Activated T-helper 1 cell treated with anti-CD3 and anti-CD28 coated beads, Interleukin-2, amount 50 U/mL, for 16 hours (primary cell): ENCODE measurements at places on chromosomes 7 and 10.

DNA sequence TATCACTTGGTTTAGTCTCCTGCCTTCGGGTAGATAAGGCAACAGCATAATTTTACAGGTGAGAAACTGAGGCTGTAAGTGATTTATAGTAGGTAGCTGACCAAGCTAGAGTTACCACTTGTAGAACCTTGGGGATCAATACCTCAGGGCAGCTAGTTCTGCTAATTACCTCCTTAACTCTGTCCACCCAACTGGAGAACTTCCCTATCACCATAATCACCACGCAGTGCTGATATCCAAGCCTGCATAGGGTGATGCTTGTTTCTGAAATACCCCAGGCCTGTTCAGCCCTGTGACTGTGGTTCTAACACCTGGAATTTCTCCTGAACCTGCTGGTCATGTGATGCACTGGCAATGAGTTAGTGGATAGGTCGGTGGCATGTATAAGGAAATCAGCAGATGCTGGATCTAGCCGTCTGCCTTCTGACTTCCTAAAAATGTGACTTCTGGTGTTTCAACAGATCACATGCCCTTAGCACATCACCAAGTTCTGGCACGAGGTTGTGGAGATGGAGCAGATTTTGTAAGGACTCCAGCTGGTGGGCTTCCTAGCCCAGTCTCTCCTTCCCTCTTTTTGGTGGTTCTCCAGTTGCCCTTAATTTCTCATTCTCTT is 15.3 kb downstream of the PLAU start:
- DNase-seq = no peak

DNA sequence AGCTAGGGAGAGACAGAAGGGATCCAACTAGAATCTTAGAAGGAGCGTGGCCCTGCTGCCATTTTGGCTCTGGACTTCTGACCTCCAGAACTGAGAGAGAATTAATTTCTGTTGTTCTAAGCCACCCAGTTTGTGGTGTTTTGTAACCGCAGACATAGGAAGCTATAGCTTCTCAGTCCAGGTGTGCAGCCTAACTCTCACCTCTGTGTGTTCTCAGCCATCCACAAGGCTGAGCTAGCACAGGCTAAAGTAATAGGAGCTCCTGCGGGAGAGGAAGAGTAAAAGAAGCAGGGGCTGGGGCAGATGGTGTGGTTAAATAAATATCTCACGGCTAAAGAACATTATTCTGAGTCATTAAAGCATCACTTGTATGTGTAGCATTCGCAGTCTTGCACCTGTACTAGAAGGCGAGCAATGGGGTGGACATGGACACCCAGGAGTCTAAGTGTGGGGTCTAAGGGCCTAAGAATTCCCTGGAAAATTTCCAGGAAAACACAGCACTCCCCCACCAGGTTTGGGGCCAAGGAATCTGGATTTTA is 94.1 kb downstream of the AOAH start:
- DNase-seq = no peak

DNA sequence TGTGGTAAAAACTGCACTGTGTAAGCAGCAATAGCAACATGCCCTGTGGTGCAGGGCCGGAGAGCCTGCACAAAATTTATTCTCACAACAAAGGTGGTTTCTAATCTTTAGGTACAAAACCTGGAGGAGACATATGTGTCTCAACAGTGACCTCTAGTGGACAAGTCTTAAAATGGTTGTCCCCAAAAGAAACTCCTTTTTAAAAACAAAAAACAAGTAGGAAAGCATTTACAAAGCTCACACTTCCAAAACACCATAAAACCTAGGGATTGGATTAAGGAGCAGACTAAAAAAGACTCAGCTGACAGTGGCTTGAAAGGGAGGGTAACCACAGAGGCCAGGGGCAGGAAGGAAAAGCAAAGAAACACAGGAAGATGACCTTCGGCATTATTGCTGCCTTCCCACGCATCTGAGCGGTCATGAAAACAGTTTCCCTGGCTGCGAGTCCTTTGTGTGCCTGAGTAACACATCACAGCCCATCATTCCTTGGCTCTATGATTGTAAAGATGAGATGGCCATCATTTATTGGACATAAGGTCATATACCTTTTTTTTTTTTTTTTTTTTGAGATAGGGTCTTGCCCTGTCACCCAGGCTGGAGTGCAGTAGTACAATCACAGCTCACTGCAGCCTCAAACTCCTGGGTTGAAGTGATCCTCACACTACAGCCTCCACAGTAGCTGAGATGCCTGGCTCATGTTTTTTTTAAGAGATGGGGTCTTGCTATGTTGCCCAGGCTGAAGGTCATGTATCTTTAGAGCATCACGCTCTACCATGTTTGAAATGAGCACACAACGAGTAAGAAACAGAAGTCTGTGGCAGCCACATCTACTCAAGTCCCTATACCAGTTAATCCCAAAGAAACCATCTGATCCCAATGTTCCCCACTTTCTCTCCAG is 39.5 kb downstream of the RSU1 start:
- no peak for DNase-seq

DNA sequence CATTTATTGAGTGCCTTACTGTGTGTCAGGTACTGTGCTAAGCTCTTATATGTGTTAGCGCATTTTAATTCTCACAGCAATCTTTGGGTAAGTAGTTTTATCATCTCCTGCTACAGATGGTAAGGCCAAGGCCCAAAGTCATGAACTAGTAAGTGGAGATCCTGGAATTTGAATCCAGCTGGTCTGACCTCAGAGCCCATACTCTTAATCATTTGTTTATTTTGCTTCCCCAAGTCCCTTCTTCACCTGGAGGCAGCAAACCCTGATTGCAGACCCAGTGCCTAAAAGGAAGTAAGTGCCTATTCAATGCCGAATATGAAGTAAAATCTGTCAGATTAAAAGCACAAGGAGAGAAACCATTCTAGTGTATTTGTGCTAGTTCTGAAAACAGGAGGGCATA is 182.9 kb upstream of the TCF7L2 start:
- no peak for DNase-seq

GRCh38 chr10:114485696-114486400 is 81.5 kb upstream of the AFAP1L2 start:
- DNase-seq = no peak

DNA sequence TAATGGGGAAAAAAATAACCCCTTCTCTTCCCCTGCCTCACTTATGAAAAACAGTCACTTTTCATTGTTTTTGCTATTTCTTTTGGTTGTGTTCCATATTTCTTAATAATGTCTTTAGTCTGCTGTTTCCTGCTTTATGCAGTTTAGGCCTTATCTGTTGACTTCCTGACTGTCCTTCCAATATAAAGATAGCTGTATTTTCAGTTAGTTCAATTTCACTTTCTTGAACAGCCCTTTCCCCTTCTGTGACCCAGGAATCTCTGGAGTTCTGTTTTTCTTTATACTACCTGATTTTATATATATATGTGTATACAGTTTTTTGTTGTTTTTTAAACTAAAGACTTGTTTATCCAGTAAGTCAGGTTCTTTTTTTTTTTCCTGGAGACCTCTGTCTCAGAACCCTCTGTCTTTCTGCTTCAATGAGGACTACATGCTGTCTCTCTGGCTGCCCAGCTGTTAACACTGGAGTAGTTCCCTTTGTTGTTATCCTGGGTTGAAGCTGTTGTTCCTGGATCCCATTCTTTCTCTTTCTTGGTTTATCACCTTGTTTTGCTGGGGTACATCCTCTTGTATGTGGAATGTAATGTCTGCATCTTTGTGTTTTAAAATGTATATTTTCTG is 87.2 kb downstream of the GSDME start:
- DNase-seq = no peak

DNA sequence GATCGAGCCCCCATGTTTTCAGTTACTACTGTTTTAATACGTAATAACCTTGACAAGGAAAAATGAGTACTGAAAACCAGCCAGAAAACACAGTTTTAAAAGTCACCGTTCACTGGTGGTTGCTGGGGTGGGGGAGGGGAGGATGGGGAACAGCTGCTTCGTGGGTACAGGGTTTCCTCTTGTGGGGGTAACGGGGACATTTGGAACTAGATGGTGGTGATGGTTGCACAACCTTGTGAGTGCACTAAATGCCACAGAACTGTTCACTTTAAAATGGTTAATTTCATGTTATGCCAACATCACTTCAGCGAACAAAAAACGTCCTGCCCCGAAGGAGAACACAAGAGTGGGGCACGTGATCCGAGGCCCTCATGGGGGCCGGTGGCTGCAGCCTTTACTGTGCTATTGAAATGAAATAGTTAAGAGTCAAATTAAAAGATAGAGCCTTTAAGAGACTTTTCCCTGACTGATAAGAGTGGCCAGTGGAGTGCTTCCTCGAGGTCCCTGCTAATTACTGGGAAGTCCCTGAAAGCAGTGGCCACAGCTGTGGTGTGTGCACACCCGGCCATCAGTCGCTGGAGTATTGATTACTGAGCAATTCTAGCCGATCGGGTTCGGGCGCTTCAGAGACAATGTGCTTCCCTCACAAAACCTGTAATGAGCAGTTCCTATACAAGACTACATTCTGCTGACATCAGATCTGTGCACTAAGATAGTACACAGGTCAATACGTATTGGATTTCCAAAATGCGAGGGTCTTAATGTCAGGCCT is 80.3 kb downstream of the EBF3 start:
- DNase-seq = no peak

DNA sequence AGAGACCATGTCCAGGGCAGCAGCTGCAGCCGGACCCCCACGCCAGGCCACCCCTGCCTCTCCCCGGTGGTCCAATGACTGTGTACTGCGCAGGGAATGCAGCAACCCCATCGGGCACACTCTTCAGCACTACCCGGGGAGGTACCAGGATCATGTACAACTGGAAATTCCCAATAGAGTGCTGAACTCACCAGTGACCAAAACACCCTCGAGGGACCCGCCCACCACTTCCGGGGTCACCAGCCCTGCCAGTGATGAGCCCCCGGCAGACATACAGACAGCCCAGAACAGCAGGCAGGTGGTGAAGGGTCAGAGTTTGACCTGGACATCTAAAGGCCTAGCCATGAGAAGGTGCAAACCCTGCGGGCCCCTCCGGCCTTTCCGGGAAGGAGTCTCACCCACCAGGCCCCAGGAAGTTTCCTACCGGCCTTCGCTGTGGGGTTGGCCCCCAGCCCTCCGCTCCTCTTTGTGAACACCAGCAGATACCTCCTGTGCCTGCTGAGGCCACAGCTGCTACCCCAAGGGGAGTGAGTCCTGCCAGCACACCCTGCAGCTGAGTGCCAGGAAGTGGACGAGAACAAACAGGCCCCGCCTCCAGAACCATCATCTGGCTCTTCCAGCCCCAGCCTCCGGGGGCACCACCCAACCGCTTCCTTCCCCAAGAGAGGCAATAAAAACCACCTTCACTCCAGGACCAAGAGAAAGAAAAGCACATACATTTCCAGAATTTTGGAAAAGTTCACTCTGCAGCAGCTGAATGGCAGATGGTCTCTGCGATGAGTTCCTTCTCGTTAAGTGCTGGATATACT is 5.0 kb upstream of the ANKRD61 start:
- peak; percentile 41 for DNase-seq

DNA sequence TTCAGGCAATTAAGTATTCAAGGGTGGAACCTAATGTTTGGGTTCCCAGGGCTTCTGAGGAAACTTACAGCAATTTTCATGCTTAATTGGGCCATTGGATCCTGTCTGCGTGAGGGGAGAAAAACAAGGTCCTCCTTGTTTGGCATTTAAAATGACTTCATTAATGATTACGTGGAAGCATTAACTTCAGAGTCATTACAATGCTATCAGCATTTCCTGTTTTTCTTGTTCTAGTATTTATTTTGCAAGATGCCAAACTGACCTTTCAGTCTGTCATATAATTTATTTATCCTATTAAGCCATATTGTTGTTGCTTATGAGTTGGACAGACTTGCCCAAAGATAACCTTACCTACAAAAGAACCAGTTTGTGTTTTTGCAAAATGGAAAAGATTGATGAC is 324.1 kb upstream of the LRRN3 start:
- DNase-seq = no peak

GRCh38 chr7:133491846-133492652 is 239.2 kb downstream of the EXOC4 start:
- no peak for DNase-seq

DNA sequence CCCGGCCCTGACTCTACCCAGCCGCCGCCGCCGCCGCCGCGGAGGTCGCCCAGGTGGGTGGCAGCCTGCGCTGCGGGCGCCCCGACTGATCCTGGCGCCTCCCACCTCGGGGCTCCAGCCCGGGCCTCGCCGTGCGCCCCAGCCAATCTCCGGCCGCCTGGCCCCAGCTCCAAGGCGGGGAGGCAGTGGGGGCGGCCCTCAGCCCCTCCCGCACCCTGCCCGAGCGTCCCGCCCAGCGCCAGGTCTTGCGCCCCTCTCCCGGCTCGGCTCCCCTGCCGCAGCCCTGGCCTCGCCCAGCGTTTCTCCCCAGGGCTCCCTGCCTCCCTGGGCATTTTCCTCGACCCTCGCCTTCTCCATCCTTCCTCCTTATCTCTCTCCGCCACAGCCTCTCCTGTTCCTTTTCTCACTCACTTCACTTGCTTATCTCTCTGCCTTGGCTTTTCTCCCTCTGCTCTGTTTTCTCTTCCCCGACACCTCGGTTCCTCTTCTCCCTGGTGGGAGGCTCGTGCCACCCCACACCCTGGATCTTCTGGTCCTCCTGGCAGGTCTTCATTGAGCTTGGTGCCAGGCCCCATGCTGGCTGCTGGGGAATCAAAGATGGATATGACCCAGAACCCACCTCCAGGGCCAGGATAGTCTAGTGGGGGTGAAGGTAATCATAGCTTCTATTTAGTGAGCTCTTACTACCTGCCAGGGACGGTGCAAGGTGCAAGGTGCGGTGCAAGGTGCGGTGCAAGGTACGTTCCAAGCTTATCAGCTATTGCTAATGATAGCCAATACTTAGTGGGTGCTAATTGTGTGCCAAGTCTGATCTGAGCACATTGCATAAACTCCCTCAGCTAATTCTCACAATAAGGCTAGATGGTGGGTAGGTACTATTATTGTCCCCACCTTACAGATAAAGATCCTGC is at the start of gene SFRP5:
Gene SFRP5, minus strand, starts transcription at position 87 of the 911 bp plus-strand sequence. CDS start 166 bp downstream, outside the sequence.
- DNase-seq = no peak
